ENCODE measurements at places on chromosomes 13 and 19. TPM values are rescaled to one million over a fixed set of nuclear protein-coding genes. Genes with fewer than 3 reads are reported as not detected.

NXNL1 gene
- total RNA-seq = not detected

CD79A gene
- not detected for total RNA-seq

ZNF177 gene
- total RNA-seq = 2.9 TPM

SLITRK6 gene
- 0.22 TPM for total RNA-seq

GGACT gene
- 3.0 TPM for total RNA-seq

GAPDHS gene
- total RNA-seq = not detected

ZNF607 gene
- 6.7 TPM for total RNA-seq

LSR gene
- total RNA-seq = 0.37 TPM

FFAR1 gene
- total RNA-seq = not detected

APLP1 gene
- total RNA-seq = 6.7 TPM

PALM3 gene
- 0.87 TPM for total RNA-seq

CDADC1 gene
- 4.3 TPM for total RNA-seq

ZNF77 gene
- 4.7 TPM for total RNA-seq
